ENCODE measurements at places on chromosomes 3 and 15. TPM values are rescaled to one million over a fixed set of nuclear protein-coding genes. Genes with fewer than 3 reads are reported as not detected.

Gene RGMA
- 0.51 TPM for total RNA-seq

Gene ANKRD34C
- total RNA-seq, result not detected

Gene TMCO5A
- not detected for total RNA-seq

Gene UBE2E2
- 69.4 TPM for total RNA-seq

Gene MORC1
- total RNA-seq, result not detected

Gene GRAMD1C
- 0.79 TPM for total RNA-seq

Gene CPLX3
- total RNA-seq, result not detected

Measured in MCF 10A (cell line).